ENCODE measurements at places on chromosomes 13 and 19. TPM values are rescaled to one million over a fixed set of nuclear protein-coding genes. Genes with fewer than 3 reads are reported as not detected.

The URAD gene
- not detected for total RNA-seq

The KLF5 gene
- 244 TPM for total RNA-seq

The FGF21 gene
- 0.88 TPM for total RNA-seq

The ICAM4 gene
- total RNA-seq, result 1.5 TPM

The ZSCAN4 gene
- total RNA-seq, result not detected

The GPR183 gene
- not detected for total RNA-seq

The OLFM2 gene
- total RNA-seq, result 2.0 TPM

The CGB1 gene
- not detected for total RNA-seq
